ENCODE measurements at places on chromosomes 11 and 22. TPM values are rescaled to one million over a fixed set of nuclear protein-coding genes. Genes with fewer than 3 reads are reported as not detected.

DNA sequence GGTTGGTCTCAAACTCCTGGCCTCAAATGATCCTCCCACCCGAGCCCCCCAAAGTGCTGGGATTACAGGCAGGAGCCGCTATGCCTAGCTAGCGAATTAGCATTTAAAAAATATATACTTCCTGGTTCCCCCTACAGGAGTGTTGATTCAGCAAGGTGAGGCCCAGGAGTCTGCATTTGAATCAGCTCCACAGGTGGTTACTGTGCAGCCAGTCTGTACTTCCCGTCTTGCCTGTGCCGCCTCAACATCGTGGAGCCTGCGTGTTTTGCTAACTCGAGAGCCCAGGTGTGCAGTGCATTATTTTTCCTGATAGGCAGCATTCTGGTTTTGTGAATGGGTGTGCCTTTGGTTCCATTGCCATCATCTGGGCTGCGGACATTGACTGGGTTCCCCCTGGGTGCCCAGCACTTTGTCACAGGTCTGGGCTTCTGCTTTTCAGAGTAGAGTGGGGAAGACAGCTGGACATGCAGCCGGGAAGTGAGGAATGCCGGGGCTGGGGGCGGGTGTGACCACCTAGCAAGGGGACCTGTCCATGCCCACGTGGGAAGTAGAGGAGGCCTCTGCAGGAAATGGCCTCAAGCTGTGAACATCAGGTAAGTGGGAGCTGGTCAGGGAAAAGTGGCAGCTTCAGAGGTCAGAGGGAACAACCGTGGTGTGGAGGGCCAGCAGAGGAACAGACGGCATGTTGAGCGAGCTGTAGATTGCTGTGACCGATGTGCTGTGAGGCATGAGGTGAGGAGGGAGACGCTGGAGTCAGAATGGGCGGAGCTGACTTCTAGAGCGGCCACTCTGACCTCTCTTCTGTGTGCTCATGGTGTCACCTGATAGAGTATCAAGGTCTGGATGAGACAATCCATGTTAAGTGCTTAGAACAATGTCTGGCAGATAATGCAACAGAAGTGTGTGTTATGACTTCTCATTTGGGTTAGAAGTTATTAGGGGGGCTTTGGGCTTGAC, 42.2 kb downstream of the PPFIA1 start:
- no peak for DNase-seq

The C11orf52 gene
- not detected for total RNA-seq

DNA sequence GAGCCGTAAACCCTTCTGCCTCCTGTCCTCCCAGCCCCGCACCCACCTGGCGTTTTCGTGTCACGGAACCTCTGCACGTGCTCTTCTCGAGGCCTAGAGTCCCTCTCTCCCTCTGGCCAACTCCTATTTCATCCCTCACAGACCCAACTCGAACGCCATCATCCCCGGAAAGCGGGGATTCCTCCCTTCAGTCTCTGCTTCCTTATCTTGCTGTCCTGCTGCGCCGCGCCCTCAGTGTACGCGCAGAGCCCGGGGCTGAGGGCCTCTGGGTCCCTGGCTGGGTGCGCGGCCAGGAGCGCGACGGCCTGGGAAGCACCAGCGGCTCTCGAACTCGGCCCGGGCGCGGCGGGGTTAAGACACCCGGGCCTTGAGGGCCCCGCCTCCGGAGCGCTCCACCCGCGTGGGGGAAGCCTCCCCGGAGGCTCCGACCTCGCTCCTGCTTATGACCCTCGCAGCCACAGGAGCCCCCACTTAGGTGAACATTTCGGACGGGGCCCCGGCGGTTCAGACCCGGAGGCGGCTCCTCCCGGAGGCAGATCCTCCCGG, 398 bp upstream of the ATG16L2 start:
- peak; percentile 77 for DNase-seq

DNA sequence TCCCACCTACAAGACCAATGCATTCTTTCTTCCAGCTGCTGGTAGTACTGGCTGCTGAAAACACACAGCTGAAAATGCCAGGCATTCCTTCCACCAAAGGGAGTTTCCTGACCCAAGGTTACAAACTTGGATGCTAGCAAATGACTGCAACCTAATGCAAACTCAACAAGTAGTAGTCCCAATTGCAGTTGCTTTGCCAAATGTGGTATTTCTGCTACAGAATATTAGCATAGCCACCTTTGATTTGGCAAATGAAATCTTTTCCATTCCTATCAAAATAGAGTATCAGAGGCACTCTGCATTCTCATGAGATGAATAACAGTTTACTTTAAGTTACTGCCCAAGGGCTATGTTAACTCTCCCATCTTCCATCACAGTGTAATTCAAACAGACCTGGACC, 172.0 kb upstream of the ARHGAP42 start:
- DNase-seq = peak; percentile 5
